Lower leg skin (tissue), 4 donors: ENCODE measurements at places on chromosomes 11 and 22.

- DNase-seq: no peak
These were observed 119.8 kb downstream of the ST3GAL4 start for GRCh38 chr11:126475014-126475991.

DNA sequence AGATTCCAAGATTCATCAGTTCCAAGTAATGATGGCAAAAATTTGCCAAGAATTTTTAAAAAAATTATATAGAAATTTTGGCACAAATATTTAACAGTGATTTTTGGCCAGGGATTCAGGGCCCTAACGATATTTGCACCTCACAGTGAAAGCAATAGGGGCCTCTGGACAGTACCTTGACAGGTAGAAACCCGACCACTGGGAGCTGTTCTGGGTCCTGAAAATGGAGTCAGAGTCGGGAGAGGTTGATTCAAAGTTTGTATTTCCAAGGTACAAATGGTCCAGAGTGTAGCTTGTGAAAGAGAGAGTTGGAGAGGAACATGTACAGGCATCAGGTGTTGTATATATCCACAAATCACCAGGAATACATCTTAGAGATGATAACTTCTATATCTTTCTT is 41.6 kb downstream of the MRGPRX2 start:
- no peak for DNase-seq

GRCh38 chr11:116043857-116044256 is 539.6 kb upstream of the CADM1 start:
- DNase-seq: no peak

DNA sequence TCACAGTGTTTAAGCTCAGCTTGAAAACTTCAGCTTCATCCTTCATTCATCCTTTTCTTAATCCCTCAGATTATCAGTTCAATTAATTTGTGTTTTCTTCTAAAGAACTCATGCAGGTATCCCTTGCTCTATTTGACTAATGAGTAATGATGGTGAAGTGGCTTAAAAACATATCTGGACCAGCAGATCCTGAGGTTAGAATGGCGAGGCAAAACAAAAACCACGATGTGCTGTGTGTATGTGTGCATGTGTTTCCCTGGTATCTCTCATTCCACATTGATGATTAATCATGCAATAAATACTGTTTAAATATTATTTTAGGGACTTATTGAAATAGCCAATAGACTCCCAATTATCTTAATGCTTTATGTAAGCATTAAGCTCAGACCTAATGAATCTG is 437.0 kb downstream of the DYNC2H1 start:
- DNase-seq: no peak

DNA sequence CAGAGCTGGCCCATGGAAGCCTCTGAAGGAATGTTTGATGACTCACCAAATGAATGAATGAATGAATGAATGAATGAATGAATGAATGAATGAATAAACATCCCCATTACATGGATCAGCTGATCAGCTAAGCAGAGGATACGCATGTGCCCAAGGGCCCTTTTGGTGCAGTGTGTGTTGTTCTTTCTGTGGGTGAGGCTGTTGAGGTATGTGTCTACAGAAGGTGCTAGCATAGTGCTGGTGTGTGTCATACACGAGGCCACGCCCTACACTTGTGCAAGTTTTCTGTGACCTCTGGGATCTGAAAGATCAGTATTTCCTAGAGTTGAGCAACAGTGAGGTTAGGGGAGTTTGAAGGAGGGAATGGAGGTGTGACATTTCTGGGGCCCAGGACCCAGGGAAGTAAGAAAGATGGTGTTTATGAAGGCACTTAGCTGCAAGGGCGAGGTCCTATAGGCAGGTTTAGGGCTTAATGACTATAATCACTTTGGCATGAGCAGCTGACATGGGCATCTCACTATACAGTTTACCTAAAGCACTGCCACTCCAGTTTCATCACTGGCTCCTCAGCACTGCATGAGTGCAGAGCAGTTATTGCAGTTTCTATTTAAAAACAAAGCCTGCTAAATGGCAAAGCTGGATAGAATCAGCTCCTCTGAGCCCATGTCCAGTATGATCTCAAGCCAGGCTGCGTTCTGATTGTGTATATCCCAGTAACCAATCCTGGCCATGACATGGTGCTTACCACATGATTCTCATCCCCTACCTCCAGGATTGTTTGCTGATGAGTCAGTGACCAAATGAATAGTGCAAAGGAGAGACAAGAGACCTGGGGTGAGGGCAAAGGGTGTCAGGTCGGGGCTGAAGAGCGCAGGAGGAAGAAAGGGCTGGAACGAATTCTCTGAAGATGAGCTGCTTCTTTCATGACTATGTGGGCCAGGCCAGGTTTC is 36.4 kb upstream of the E2F8 start:
- DNase-seq: peak; percentile 49

DNA sequence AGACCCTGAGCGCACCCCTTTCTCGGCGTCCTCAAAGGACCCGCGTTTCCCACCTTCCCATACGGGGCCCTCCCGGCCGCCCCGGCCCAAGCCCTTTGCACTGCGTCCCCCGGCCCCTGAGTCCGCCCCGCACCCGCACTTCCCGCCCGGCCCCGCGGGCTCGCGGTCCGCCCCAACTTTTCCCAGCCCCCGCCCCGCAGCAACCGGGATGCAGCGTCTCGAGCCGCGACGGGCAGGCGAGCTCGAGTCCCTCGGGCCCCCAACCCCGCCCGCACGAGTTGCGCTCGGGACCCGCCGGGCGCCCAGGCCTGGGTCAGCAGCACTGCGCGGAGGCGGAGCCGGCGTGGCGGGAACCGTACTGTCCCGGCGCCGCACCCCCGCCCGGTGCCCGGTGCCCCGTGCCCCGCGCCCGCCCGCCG is 371 bp downstream of the SMCO4 start:
- DNase-seq: no peak

GRCh38 chr22:25900880-25901279 is 158.9 kb downstream of the MYO18B start:
- DNase-seq: peak; percentile 37

- DNase-seq: no peak
These were observed 1.2 kb upstream of the DUSP8 start for GRCh38 chr11:1573077-1573902.
